ENCODE measurements at places on chromosomes 6 and 20.
A peak's percentile ranks its signal among the peaks of the same experiment; 100 is the strongest.

GRCh38 chr20:58693226-58694006, 816 bp downstream of the NPEPL1 start:
- no peak for DNase-seq

GRCh38 chr6:116631379-116631990, 15.2 kb downstream of the RSPH4A start:
- no peak for DNase-seq

- no peak for DNase-seq
Observed at GRCh38 chr6:4008324-4009047, 70.5 kb downstream of the FAM217A start.

DNA sequence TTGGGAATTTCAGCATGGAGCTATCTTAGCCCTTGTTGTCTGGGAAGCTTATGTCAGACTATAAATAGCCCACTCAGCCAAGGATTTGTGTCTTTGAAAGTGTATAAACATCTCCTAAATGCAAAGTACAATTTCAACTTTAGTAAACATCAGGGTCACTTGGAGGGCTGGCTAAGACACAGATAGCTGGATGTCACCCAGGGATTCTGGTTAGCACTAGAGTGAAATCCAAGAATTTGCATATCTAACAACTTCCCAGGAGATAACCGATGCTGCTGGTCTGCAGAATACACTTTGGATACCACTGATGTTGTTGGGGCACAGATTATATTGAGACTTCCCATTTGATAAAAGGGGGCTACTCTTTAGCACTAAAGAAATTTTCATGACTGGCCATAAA, 130.9 kb downstream of the PAX1 start:
- no peak for DNase-seq

DNA sequence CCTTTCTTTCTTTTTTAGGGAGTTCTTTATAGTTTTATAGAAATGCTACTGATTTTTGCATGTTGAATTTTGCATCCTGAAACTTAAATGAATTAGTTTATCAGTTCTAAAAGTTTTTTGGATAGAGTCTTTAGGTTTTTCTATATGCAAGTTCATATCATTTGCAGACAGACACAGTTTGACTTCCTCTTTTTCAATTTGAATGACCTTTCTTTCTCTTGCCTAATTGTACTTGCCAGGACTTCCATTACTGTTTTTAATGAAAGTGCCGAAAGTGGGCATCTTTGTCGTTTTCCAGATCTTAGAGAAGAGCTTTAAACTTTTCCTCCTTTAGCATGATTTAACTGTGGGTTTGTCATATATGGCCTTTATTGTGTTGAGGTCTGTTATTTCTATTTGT, 21.1 kb upstream of the EDN1 start:
- DNase-seq: no peak

DNA sequence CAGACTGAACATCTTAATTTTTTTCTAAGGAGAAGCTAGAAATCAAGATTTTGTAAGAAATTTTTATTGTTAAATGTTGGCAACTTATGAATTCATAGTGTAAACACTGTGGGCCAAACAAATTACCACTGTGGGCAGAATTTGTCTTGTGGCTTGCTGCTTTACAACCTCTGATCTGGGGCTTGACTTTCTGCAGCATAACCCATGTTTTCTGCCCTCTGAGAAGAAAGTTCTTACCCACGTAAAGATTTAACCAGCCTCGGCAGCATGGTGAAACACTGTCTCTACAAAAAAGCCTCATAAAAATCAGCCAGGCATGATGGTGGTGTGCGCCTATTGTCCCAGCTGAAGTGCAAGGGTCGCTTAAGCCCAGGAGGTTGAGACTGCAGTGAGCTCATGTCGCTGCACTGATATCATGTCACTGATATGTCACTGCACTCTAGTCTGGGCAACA, 12.9 kb downstream of the ITCH start:
- no peak for DNase-seq

GRCh38 chr20:60253471-60253870, 295.2 kb downstream of the CDH26 start:
- no peak for DNase-seq

- DNase-seq: no peak
Observed at GRCh38 chr20:37223053-37223452, 38.6 kb downstream of the GHRH start.

- no peak for DNase-seq
Observed at GRCh38 chr20:3681931-3682781, at the start of gene ADAM33. Gene ADAM33, minus strand, starts transcription at chr20:3682010. Its CDS starts 6 bp downstream, at chr20:3682004.

GRCh38 chr6:154329350-154330170, 27.0 kb downstream of the IPCEF1 start:
- DNase-seq: no peak

- no peak for DNase-seq
Observed at GRCh38 chr6:4581468-4582385, 194.5 kb upstream of the CDYL start.

- no peak for DNase-seq
Observed at GRCh38 chr6:75481394-75481793, 12.2 kb downstream of the FILIP1 start.

DNA sequence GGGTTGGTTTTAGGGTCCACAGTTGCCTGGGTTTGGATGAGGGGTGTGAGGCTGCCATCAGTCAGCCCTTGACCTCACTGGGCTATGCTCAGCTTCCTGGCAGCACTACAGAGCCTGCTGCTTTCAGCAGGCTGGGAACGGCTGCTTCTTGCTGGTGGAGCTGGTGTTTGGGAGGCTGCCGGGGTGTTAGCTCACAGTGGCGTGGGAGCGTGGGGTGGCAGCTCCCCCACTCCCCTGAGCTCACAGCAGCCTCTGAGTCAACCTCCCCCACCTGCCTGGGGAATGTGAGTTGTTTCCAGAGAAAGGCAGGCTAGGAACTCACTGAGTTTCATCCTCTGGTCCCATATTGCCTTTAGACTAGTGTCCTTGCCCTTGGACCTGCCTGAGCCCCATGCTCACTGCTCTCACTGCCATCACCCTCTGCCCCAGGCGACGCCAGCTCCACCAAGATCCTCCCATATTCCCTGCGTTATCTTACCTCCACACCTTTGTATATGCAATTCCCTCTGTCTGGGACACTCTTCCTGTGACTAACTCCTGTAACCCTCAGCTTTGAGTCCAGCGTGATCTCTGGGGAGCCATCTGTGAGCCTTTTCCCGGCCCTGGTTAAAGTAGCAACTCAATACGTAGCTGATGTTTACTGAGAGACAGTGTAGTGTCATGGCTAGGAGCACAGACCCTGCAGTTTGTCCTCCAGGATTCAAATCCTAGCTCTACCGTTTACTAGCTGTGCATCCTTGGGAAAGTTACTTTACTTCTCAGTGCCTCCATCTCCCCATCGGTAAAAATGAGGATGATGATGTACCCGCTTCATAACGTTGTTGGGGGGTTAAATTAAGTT, 34.8 kb downstream of the PPP1R16B start:
- DNase-seq: peak; percentile 24

- no peak for DNase-seq
Observed at GRCh38 chr6:103908898-103909297, 950.8 kb downstream of the HACE1 start.

DNA sequence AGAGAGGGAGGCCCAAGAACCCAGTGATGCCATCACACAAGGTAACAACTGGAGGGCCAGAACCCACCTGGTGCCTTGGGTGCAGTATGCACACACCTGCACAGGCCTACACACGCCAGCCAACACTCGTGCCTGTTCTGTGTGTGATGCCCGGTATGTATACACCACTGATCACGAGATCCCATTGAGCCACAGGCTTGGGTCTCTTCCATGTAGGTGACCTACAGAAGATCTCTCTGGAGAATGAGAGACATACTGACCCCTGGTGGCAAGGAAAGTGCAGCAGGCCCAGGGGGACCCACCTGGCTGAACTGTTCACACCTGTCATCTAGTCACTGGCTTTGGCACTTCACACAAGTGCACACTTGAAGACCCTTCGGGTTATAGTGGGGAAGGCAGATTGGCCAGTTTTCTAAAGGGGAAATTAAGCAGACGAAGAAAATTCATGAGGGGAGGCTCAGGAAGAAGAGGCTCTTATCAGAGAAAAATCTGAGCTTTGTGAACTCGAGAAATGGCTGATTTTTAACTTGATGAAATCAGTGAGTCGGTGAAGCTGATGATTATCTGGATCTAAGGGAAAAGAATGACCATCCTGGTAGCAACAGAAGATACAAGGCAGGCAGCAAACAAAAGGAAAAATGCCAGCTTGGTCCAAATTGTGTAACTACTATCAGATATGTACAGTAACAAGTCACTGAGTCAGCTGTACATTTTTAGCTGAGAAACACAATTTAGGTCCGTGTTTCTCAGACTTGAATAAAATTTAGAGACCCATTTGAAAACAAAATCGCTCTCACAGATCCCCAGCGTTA, 69.1 kb upstream of the PBOV1 start:
- no peak for DNase-seq

DNA sequence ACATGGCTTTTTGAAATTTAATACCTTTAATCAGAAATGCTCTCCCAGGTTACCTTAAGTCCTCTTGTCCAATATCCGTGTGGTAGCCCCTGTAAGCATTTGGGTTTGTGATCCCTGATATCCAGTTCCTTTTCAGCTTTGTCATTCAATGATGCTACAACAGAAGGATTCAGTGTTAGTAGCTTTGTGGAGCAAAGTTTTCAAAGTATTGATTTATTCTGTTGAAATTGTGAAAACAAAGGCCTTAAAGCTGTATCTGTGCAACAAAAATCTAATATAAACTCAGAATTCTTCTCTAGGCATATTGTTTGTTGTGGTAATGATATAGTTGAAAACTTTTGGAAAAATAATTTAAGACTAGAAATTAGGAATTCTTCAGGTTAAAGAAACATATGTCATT, 91.9 kb downstream of the ADGRB3 start:
- DNase-seq: no peak

- DNase-seq: no peak
Observed at GRCh38 chr20:40844332-40844731, 155.3 kb upstream of the MAFB start.

- no peak for DNase-seq
Observed at GRCh38 chr20:17762243-17762872, 62.6 kb downstream of the BANF2 start.

DNA sequence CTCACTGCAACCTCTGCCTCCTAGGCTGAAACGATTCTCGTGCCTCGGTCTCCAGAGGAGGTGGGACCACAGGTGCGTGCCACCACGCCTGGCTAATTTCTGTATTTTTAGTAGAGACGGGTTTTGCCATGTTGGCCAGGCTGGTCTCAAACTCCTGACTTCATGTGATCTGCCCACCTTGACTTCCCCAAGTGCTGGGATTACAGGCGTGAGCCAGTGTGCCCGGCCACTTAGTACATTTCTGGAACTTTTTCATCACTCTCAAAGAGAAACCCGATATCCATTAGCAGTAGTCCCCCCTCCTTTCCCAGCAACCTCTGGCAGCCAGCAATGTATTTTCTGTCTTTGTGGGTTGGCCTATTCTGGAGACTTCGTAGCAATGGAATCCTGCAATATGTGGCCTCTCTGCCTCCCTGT, 109.8 kb downstream of the JARID2 start:
- no peak for DNase-seq

GRCh38 chr6:89298680-89299465, 16.2 kb downstream of the GABRR2 start:
- no peak for DNase-seq

- DNase-seq: no peak
Observed at GRCh38 chr6:93735099-93735498, 315.7 kb upstream of the EPHA7 start.

- DNase-seq: no peak
Observed at GRCh38 chr6:25370178-25371036, 91.2 kb downstream of the CARMIL1 start.

GRCh38 chr6:121925534-121926255, 473.8 kb upstream of the HSF2 start:
- no peak for DNase-seq

DNA sequence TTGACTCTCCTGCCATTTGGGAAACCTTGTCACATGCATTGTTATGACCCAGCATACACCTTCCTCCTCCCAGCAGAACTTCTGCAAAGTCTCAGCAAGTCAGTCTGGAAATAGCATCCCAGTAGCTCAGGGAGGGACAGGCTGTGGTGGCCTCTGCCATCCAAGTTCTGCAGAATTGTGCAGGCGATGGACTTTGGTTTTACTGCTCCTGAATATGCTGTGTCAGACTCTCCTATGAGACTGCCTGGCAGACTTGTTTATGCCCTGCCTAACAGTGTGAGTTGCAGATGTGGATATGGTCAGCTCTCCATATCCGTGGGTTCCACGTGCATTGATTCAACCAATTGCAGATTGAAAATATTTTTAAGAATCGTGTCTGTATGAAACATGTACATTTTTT, 52.8 kb downstream of the SNRNP48 start:
- DNase-seq: no peak
